GOT3 (cell line): ENCODE measurements at places on chromosomes 1 and 21.

- DNase-seq: no peak
Measured at GRCh38 chr1:38498686-38499085, 360.9 kb downstream of the RRAGC start.

DNA sequence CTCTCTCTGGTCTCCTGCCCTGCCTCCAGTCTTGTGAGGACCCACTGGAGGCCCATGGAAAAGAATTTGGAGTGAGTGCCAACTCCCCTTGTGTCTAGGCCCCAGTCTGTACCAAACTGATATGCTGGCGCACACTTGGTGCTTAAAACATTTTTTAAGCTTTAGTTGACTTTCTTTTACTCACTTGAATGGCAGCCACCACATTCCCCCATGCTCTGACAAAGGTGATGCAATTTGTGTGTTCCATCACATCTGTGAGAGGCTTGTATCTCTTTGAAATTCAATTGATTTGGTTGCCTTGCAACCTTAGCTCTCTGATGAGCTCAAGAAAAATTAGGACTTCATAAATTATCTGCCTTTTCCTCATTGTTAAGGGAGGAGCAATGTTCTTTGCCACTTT lies 30.5 kb upstream of the WDTC1 start:
- no peak for DNase-seq

GRCh38 chr1:43349594-43350306 lies 9.0 kb upstream of the CDC20 start:
- DNase-seq: no peak

- no peak for DNase-seq
Measured at GRCh38 chr1:203934651-203935050, 73.3 kb downstream of the SNRPE start.

GRCh38 chr1:66711420-66711819 lies 40.8 kb upstream of the DYNLT5 start:
- no peak for DNase-seq

DNA sequence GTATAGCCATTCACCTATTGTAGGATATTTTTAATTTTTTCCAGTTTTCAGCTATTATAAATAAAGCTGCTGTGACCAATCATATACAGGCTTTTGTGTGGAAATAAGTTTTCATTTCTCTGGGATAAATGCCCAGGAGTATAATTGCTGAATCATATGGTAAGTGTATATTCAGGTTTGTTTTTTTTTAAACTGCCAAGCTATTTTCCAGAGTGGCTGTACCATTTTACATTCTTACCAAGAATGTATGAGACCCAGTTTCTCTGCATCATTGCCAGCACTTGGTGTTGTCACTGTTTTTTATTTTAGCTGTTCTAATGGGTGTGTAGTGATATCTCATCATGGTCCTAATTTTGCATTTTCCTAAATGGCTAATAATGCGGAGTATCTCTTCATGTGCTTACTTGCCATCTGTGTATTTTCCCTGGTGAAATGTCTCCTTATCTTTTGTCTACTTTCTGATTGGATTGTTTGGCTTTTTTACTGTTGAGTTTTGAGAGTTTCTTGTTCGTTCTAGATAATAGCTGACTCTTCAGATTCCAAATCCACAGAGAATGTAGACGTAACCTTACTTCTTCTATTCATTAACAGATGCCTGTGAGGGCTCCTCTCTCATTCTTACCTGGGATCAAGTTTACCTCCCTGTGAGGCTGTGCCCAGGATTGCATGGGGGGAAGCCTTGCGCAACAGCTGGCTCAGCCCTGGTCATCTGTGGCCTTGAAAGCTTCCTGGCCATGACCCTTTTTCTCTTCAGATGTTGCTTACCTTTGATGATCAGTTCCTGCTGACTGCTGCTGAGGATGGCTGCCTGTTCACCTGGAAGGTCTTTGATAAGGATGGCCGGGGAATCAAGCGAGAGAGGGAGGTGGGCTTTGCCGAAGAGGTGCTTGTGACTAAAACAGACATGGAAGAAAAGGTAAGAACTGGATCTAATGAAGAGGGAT lies 42.6 kb downstream of the CFAP57 start:
- DNase-seq: no peak

DNA sequence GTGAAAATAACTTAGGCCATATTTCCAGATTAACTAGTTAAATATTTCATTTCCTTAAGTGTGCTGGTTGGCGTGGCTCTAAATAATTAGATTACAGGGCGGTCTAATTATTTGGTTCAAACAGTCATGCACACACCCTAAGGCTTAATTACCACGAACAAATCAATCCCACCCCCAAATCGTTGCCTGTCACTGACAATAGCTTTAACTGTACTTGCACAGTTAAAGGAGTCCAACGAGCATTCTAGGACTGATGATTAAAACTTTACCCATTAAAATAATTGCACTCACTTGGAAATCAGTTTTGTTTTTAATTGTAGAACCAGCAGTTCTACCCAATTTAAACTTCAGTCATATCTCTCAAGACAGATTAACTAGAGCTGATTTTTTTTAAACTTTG lies 1.5 kb upstream of the POU2F1 start:
- no peak for DNase-seq

- DNase-seq: no peak
Measured at GRCh38 chr1:82604524-82604923, 803.8 kb downstream of the ADGRL2 start.

DNA sequence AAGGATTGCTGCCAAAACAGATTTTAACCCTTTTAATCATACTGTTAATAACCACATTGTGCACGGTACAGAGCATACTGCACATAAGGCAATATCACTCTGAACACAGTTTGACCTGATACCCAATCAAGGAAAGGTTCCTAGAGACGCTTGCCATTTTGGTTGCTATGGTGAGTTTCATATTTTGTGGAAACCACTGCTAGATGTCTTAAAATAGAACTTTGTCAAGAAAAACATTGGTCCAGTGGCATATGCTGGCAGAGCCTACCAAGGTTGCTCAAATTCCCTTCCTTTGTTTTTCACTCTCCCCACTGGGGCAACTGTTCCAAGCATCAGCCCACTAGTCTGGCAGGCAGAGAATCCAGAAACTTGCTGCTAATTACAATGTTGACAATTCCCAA lies 114.8 kb upstream of the DPYD start:
- DNase-seq: no peak

DNA sequence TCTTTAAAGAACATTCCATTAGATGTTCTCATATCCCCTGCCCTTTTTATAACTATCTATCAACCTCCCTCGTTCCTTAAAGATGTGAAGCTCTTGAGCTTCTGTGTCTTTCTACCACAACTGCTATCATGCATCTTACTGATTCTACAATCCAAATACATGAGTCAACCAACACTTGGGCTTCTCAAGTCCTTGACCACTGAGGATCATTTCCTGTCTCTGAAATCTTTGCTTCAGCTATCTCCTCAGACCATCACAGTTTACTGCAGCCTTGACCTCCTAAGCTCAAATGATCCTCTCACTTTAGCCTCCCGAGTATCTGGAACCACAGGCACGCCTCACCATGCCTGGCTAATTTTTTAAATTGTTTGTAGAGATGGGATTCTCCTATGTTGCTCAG lies 75.2 kb downstream of the FMO4 start:
- DNase-seq: no peak

- peak; percentile 53 for DNase-seq
Measured at GRCh38 chr21:24045775-24046215, 1561.5 kb downstream of the MRPL39 start.

DNA sequence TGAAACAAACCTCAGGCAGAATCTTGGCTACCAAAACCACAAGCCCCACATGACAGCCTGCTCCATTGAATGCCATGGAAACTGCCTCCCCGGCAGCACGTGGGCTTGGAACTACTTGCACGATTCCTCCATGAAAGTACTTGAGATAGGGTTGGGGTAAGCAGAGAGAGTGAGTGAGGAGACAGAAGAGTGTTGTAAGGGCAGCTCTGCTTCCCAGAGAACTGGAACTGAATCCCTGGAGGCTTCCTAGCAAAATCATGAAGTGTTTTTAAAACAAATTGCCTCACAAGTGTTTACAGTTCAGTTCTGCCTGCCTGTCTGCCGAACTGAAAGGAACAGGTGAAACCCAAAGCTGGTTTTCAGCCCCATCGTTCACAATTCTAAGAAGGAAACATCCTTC lies 35.3 kb upstream of the DNASE2B start:
- DNase-seq: no peak

DNA sequence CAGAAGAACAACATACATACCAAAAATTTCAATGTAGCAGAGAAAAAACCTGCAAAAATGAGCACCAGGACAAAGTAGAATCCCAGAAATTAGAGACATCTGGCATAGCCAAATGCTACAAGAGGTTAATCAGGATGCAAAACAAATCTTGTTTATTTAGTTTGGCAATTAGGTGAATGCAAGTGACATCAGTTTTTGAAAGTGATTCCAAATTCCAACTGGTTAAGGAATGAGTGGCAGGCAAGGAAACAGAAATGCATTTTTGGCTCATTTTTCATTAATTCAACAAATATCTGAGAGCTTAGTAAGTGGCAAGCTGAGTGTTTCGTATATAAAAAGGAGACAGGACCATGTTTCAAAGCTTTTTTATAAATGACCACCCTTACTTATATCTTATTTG lies 21.3 kb downstream of the SCAF4 start:
- no peak for DNase-seq

DNA sequence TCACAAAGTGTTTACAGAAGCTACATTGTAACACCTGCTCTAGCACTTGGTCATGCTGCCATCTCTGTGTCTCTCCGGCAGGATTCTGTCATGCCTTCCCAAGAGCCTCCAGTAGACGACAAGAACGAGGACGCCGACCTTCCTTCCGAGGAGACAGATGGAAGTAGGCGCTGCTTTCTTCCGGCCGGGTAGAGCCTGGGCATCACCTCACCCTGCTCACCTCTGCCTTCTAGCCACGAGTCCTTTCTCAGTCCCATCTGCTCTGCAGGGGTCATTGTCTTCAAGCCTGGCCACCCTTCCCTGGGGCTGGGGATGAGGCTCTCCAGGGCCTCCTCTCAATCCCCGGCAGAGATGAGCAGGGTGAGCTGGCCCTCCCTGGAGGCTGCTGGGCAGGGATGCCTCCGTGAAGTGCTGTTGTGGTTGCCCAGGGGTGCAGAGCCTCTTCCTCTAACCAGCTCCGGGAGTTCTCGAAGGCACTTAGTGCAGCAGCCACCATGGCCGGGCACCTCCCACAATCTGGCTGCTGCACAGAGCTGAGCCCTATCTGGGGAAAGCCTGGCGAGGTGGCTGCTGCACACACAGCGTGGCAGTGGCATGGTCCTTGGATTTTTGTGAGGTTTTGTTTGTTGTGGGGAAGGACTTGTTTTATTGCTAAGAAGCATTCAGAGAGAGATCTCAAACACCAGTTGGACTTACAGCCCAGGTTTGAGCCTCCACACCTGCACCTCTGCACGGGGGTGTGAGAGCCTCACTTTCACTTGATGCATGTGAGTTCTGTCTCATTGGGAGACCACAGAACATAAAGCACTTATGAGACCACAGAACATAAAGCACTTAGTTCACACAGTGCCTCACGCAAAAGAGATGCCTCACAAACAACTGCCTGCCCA lies 48.4 kb downstream of the FAAP20 start:
- DNase-seq: no peak

- DNase-seq: no peak
Measured at GRCh38 chr1:21766210-21766609, 16.7 kb downstream of the USP48 start.

DNA sequence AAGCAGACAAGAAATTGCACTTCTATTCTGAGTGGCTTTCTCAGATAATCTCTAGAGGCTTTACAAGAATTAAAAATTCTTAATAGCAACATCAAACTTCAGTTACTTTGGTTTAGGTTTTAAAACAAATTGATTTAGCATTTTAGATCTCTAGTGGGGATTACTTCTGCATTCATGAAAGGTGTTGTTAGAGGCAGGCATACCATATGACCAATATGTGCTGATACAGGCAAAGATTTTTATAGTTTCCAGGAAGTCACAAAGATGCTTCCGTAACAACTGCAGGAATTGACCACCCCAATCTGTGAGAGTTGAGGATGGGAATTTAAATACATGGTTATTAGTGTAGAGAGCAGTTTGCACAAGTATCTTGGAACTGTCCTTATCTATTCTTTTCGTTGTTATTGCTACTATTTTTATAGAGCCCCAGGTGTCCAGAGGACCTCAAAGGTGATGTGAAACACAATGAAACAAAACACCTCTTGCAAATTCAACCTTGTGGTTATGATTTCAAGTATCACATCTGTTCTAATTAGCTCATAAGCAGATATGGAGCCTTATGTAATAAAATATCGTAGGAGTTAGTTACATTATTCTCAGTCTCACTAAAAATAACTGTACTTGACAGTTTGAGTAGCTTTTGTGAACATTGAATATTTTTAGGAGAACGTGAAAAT lies 512.7 kb upstream of the ADGRL4 start:
- DNase-seq: no peak
